ENCODE measurements at places on chromosomes 6 and 20.
A peak's percentile ranks its signal among the peaks of the same experiment; 100 is the strongest.

GRCh38 chr6:121896771-121897170, 461.3 kb downstream of the GJA1 start:
- DNase-seq: no peak

DNA sequence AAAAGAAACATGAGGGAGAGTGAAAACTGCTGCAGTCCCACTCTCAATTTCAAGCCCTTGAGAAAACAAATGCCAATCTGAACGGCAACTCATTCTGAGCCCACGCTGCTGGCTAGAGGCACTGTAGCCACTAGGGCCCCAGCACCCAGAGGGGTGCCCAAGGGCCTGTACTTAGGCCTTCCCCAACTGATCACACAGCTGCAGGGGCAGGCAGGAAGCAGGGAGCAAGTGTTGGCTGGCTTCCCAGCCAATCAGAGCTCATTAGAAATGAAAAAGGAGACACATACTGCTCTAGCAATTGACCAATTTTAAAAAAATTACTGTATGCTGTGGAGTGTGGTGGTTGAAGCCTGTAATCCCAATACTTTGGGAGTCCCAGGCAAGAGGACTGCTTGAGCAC, 3.7 kb upstream of the BEND3 start:
- no peak for DNase-seq

- no peak for DNase-seq
Observed at GRCh38 chr6:110852773-110853172, 21.8 kb upstream of the AMD1 start.

DNA sequence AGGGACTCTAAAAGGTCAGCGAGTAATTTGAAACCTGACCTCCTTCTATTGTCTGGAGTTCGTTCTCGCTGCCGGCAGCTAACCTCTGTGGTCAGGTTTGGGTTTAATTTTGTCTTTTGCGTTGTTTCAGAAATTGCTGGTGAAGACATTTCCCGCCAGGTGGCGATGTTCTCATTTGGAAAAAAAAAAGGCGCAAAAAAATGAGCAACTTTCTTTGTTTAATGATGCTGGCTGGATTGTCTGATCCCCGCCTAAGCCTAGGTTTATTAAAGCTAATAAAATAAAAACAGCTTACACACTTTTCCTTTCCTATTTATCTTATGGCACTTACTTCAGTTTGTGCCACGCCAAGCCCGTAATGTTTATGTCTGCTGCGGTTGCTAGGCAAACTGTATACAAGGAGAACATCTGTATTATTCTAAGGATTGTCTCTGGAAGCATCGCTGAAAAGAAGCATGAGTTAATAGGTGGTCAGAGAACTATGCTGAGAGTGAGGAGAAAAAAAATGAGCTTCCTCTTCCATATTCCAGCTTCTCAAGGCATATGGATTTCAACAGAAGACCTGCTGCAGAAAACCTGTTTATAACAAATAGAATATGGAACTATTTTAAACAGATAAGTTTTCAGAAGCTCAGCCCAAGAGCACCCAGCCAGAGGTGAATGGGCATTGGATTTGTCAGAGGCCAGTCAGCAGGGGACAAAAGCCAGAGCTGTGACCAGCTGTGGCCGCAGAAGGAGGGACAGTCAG, 205.7 kb downstream of the DOK5 start:
- DNase-seq: no peak

DNA sequence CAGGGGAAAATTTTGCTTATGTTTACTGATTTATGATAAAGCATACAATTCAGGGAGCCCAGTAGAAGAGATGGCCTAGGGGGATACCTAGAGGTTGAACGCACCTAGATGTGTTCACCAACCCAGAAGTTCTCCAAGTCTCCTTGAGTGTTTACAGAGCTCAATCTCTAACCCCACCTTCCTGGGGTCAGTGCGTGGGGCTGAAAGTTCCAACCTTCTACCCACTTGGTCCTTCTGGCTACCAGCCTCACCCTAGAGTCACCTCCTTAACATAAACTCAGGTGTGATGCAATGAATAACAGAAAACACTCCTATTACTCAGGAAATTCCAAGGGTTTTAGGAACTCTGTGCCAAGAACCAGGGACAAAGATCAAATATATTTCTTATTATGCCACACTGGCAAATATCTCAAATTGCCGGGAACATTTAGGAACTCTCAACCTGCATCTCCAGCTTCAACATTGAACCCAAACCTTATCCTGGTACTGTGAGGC, 26.4 kb downstream of the AFG1L start:
- no peak for DNase-seq

GRCh38 chr20:45008521-45009049, 42.3 kb downstream of the STK4 start:
- no peak for DNase-seq

DNA sequence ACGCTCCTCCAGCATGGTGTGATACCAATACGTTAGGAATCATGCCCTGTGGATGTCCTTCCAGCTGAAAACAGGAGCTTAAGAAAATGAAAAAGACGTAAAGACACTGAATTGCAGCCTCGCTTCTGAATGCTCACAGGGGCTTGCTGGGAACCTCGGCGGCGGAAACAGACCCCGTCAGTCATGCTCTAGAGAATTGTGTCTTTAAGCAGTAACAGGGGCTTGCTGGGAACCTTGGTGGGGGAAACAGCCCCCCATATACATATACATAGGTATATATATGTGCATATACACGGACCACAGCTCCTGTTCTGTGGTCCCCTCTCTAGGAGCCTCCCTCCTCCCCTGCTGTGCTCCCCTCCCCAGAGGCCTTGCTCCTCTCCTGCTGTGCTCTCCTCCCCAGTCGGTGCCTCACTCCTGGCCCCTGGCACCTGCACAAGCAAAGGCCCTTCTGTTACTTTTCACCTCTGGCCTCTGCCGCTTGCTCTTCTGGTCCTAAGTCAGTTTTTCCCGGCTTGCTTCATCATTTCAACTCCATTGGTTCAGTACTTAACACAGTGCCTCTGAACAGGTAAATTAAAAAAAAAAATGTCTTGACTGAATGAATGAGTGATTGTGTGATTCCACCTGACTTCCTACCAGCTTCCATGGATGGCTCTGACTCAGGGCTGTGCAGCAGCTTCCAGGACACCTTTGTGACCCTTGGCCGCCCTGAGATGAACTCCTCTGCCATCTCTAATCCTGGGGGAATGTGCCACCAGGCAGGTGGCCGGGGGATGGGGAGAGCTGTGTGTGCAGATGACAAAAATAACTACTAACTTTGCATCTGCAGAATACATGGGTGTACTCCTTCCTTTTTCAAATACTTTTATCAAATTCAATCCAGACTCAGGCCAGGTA, 246.1 kb downstream of the SMOC2 start:
- no peak for DNase-seq

DNA sequence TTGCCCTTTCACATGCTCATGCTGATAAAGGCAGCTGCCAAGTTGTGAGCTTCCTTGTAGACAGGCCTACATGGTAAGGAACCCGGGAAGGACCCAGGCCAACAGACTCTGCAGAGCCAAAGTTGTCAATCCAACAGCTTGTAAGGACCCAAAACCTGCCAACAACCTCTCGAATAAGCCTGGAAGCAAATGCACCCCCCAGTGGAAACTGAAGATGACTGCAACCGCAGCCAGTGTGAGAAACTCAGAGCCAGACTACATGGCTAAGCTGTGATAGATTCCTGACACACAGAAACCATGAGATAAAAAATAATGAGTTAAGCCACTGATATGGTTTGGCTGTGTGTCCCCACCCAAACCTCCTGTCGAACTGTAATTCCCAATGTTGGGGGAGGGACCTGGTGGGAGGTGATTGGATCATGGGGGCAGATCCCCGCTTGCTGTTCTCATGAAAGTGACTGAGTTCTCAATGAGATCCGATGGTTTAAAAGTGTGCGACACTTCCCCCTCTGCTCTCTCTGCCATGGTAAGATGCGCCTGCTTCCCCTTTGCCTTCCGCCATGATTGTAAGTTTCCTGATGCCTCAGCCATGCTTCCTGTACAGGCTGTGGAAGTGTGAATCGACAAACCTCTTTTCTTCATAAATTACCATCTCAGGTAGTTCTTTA, 18.8 kb upstream of the CLPSL2 start:
- no peak for DNase-seq

- DNase-seq: no peak
Observed at GRCh38 chr6:41226752-41227151, 1.4 kb upstream of the TREML4 start.

DNA sequence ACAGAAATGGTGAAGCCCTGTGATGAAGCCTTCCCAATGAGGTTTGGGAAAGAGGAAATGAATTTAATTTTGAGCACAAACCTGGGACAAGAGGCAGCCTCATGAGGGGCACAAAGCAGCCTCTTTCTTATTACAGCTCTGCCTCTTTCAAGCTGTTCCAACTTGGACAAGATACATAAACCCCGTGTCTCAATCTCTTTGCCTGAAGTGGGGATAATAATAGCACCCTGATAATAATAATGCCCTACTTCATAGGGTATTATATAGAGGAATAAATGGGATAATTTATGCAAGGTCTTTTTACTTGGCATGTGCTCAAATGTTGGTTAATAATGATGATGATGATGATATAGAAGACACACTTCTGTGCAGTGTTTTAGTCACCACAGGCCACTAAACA, 91.1 kb upstream of the PLN start:
- no peak for DNase-seq

DNA sequence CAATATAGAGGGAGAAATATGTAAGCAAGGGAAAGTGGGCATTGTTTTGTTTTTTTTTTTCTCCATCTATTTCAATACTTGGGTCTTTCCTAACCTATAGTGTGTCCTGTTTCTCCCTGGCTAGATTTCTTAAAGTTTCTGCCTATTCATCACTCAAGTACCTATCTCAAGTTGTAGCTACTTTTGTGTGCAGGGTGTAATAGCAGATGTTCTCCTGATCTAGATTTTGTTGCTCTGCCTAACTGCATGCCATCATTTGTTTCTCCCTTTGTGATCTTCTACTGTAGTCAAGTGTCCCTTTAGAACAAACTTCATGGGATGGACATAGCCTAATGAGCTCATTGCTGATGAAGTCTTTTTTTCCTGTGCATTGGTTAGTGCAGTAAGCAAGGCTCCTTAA, 45.8 kb downstream of the TOP1 start:
- DNase-seq: no peak

- DNase-seq: no peak
Observed at GRCh38 chr6:133769463-133769862, 119.5 kb upstream of the TCF21 start.

GRCh38 chr20:4483486-4483885, 238.2 kb upstream of the PRND start:
- DNase-seq: no peak

GRCh38 chr6:71649915-71650314, 236.4 kb upstream of the RIMS1 start:
- no peak for DNase-seq

GRCh38 chr6:147268254-147268653, 64.0 kb downstream of the STXBP5 start:
- DNase-seq: no peak

DNA sequence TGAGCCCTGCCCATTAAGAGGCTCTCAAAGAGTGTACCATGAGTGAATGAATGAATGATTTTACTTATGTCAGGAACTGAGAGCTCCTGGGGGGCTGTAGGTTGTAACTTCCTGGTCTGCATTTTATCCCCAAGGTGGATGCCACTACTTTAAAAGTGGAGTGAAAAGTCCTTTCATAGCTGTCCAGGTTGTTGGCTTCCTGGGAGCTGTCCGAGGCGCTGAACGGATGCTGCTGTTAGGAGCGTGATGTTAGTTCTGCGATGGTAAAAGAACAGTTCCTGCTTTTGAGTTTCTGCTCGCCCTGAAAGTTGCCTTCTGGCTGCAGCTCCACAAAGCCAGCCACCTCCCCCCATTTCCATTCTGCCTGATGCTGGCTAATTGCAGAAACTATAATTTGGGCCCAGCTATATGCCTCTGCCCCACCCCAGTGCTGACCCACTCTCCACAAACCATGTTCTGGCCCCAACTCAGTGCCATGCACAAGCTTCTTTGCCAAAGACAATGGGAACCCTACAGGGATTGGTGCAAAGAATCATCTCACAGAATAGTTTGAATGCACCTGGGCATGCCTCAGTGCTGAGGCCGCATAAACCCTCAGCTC, 330.9 kb upstream of the CDH4 start:
- no peak for DNase-seq

GRCh38 chr6:2752477-2753109, 1.9 kb upstream of the MYLK4 start:
- no peak for DNase-seq

DNA sequence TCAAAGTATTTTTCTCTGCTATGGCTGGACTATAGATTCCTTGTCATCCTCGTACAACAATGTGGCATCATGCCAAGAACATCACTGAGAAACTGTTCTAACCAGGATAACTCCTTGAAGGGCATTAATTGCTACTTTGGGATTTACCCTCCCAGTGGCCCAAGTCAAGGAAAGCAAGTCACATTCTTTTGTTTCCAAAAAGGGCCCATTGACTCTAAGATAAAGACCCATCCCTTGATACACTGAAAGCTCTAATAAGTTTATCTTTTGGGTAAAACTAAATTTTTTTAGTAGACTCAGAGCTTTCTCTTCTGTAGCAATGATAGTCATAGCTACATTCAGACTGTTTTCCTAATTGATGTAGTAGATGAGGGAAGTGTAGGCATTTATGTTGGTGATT, at the start of gene OR2J3:
Gene OR2J3, plus strand, starts transcription at position 301 of the 400 bp plus-strand sequence. CDS start 3,833 bp downstream, outside the sequence.
- DNase-seq: no peak

DNA sequence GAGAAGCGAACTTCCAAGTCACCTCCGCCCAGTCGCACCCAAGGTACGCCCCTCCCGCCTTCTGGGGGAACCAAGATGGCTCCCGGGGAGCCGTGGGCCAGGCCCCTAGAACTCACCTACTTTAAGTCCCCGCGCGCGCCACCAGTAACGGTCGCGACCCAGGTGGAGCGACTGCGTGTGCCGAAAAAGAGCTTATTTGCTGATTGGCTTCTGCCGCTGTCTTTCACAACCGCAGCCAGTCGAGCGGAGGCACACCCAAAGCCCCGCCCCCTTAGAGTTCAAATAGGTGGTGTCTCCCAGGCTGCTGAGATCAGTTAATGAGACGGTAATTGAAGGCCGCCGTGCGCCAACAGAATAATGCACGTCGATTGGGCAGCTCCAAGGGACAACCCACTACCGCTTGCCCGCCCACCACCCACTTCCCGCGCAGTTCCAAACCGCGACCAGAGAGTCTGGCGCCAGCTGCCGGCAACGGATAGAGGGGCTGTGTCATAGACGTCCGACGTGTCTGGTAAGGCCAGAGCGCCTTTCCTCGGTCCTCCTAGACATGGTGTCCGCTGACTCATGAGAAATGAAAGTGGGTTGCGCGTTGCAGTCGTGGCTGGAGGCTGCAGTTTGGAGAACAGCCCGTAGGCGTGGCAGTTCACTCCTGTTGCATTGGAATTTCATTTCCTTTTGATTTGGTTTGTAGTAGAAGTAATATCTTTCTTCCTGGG, at the start of gene MDC1:
Gene MDC1, minus strand, starts transcription at position 153 of the 716 bp plus-strand sequence. CDS start 2,106 bp downstream, outside the sequence.
- DNase-seq: peak; percentile 99

GRCh38 chr6:116170358-116171057, 44.6 kb upstream of the COL10A1 start:
- DNase-seq: no peak

Data from activated CD4-positive, alpha-beta T cell treated with anti-CD3 and anti-CD28 coated beads, Interleukin-2, amount 50 U/mL, for 4 hours (primary cell).